ENCODE measurements at places on chromosomes 7 and 10.

GRCh38 chr10:98659951-98660350, 213.2 kb upstream of the HPS1 start:
- DNase-seq: no peak

- DNase-seq: no peak
Observed at GRCh38 chr7:158450476-158451124, 137.0 kb downstream of the PTPRN2 start.

GRCh38 chr10:51878695-51879094, 179.3 kb upstream of the CSTF2T start:
- no peak for DNase-seq

GRCh38 chr7:116511552-116512519, 12.3 kb downstream of the CAV2 start:
- DNase-seq: no peak

- no peak for DNase-seq
Observed at GRCh38 chr7:11607686-11608085, 224.3 kb downstream of the THSD7A start.

DNA sequence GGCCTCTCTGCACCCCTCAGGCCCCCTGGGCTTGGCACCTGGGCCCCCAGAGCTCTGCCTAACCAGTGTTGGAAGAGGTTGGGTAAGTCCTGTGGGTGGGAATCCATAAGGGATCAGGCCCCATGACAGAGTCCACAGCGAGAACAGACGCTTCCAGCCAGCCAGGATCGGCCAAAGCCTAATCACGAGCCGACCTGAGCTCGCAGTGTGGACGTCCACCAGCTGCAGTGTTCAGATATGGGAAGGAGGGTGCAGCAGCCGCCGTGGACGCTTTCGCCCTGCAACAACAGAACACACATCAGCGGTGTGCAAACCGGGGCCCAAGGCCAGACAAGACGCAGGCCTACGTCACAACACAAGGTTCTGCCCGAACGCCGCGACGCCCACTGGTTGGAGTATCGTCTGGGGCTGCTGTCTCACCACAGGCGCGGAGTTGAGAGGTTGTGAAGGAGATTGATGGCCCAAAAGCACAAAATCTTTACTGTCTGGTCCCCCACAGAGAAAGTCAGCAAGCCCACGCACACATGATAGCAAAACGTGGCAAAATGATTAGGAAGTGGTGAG, 102.1 kb downstream of the FOXL3 start:
- DNase-seq: no peak

DNA sequence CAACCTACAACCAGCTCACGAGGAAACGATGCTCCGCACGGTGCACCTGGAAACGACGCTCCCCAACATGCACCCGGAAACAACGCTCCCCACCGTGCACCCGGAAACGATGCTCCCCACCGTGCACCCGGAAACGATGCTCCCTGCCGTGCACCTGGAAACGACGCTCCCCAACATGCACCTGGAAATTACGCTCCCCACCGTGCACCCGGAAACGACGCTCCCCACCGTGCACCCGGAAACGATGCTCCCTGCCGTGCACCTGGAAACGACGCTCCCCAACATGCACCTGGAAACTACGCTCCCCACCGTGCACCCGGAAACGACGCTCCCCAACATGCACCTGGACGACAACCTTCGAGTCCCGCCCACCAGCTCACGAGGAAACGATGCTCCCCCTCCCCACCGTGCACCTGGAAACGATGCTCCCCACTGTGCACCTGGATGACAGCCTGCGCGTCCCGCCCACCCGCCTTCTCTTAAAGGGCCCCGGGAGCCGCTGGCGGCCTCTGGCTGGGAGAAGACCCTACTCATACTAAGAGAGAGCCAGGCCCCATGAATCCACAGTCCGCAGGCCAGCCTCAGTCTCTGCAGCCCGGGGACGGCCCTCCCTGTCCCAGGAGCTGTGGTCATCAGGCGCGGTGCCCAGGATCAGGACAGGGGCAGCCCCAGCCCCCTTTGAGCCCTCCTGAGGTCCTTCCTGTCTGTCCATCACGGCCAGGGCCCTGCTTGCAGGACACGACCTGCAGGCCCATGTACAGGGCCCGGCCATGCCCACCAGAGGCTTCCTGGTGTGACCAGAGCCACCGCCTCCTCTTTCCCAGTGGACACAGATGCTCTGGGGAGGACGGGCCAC, 98.3 kb downstream of the PDGFA start:
- no peak for DNase-seq

- DNase-seq: no peak
Observed at GRCh38 chr7:114554781-114555537, 140.3 kb downstream of the FOXP2 start.

DNA sequence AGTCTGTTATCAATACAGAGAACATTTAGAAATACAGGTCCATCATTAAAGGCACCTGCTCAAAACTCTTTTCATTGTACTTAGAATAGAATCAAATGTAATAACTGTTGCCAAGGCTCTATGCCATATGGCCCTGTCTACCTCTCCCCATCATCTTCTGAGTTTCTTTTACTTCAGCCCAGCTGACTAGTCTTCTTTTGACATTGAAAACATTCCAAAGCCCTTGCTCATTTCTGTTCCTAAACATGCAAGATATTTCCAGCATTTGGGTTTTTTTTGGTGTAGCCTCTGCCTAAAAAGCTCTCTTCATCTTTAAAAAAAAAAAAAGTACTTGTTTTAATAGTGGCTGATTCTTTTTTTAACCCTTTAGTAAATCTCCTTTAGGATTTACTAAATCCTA, 165.5 kb upstream of the SMIM30 start:
- no peak for DNase-seq

DNA sequence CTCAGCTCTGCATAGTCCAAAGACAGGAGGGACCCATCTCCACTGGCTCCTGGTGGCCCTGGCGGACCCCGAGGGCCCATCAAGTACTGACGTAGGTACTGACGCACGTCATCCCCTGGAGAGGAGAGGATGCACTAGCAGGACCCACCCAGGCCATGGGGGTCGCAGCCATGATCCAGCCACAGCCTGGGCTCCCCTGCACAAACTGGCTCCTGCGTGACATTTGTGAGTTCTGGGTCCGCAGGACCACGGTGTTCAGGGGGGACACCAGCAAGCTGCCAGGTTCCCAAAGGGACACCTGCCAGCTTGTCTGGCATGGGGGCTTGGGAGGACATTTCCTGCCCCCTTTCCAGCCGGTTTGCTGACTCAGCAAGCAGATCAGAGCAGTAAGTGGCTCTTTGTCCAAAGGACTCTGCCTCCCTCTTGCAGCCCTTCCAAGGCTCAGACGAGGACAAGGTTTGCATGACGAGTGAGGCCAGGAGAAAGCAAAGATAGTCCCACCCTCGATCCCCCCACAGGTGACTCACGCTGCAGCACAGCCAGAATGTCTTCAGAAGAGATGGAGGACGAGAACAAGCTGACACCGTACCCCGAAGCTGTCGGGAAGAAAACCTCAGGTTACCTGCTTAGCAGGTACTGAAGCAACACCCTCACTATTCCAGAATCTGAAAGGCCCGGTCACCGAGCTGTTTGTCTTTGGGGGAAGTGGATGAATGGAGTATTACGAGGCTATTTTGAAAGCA, 49.0 kb downstream of the COL17A1 start:
- DNase-seq: no peak

GRCh38 chr7:75038508-75038907, 35.1 kb downstream of the RCC1L start:
- DNase-seq: no peak

DNA sequence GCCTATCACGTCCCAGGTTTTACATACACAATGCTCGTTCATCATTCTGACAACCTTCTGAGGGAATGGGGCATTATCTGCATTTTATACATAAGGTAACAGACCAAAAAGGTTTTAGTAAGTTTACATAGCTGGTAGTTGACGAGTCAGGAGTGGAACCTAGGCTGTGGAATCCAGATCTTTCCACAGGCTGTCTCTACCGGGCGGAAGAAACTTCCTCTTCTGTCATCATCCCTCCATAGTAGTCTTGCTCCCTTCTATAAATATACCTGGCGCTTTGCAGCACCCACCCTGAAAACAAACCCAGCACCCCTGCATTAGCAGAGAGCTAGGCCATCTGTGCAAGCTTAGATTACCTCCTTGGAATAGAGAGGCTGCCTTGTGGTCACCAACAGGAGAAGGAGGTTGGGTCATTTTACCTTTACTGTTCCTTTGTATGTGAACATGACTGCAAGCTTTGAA, 1.3 kb downstream of the TSPAN13 start:
- no peak for DNase-seq

GRCh38 chr10:124308811-124309210, 109.9 kb downstream of the OAT start:
- no peak for DNase-seq

GRCh38 chr10:117165538-117166417, 27.7 kb upstream of the VAX1 start:
- DNase-seq: no peak

GRCh38 chr7:15334536-15335263, 227.1 kb downstream of the AGMO start:
- DNase-seq: no peak

DNA sequence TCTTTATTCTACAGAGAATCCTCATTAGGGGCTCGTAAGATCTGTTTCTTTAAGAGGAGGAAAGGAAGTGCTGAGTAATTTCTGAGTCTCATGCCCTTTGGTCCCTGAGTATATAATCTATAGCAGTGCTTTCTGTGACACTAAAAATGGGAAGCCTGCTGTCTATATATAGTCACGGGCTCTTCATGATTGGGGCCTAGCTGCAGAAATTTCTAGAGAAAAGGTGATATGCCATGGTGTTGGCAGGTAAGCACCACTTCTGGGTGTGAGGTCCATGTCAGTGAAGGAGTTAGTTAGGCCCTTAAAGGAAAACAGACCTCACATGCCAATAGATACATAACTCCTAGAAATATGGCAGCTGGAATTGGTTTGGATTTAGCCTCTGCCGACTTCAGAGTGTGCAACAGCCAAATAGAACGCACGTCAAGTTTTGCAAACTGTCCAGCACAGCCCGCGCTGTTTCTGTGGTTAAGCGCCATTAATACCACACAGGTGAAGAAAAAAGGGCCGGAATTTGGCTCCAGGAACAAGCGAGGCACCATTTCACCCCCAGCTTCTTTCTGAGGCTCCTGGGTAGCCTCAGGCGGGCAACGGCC, 123.2 kb downstream of the TACC2 start:
- no peak for DNase-seq

DNA sequence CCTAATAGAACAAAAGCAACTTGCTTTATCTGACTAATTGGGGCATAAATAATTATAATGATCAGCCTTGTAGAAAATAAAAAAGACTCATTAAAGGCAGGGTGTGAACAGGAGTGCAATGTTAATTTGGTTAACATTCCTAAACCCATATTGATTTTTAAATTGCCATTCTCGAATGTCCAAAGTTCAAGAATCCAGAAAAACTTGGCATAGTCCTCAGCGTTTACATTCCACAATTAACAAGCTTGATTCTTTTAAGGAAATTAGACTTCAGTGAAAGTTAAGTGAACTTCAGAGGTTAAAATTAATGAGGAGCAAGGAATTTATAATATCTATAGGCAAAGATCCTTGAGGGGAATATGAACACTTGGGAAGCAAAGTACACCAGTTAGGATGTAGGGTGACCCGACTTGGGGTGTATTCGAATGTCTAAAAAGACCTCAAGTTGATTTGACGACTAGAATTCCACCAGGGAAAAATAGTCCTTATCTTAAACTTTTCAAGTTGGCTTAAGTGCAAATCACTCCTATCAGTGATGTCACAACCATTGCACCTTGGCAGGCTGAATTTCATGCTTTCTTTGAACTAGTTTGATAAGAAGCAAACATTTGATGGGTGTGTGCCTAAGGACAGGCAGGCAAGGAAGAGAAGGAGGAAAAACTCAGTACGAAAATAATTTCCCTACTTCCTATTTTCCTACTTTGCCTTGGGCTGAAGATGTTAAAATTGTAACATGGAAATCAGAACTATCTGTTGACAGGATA, 830.4 kb upstream of the COBL start:
- no peak for DNase-seq
